ENCODE measurements at places on chromosomes 7 and 10.

DNA sequence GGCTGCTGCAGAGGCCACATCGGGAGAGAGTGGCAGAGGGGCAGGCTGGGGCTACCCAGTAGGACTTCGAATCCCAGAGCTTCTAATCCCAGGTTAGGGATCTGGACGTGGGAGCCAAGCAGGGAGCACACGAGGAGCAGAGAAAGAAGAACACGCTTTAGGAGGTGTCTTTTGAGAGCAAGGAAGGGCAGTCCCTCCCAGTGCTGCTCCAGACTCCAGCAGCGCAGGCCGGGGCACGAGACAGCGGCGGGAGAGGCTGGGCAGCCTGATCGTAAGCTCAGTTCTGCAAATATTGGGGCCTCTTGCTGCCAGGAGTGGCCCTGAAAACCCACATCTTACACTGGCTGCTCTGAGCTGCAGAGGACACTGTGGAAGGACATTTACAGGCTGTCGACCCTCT, 75.9 kb downstream of the HIPK2 start:
- DNase-seq: no peak

DNA sequence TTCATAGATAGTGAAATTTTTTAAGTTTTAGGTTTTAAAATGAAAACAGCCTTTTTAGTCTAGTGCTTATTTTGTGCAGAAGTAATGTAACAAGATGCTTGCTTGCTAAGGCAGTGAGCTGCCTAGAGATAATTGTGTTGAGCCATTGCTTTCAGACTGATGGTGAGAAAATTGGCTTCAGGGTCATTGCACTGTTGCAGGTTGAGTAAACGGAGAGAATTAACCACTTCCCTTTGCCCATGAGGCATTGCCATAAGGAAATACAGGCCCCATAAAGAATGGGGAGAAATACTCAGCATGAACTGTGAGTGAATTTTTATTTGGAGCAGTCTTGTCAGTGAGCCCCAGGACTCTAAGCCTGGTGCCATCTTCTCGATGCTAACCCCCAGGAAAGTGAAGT, 140.5 kb downstream of the LRRC4 start:
- DNase-seq: no peak

GRCh38 chr7:69698109-69698825, 100.0 kb downstream of the AUTS2 start:
- DNase-seq: no peak

GRCh38 chr7:149725426-149725821, 48.0 kb downstream of the ZNF467 start:
- no peak for DNase-seq

- no peak for DNase-seq
These were observed 43.0 kb downstream of the LOXL4 start for GRCh38 chr10:98224996-98225395.

DNA sequence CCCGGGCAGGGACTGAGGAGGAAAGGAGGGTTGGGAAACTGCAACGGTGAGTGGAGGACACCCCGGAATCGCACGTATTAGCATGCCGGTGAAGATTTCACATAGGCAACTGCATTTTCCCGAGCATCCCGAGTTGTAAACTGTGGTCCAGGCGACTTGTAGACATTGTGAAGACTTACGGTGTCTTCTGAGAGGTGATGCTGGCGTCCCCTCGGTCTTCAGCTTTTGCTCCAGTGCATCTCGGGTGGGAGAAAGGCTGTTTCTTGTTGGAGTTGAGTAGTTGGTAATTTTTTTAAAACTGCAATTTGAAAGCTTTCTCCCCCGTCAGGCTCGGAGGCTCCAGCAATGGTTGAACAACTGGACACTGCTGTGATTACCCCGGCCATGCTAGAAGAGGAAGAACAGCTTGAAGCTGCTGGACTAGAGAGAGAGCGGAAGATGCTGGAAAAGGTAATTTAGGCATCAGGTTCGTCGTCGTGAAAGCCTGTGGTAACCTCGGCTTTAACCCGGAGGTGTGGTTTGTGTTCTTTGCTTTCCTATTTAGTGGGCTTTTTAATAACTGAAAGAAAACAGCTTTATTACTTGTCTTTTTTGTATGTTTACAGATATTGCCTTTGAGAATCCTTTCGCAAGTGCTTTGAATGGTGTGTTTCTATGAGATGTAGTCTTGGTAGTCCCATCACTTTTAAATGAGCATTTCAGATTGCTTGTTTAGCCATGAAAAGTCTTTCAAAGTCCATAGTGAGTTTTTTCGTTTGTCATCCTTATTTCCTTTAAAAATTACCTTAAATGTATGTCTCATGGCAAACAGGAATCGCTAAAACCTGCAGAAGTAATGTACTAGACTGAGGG, 687 bp downstream of the HELLS start:
- DNase-seq: no peak

- DNase-seq: peak; percentile 72
These were observed 78.9 kb downstream of the LRRC17 start for GRCh38 chr7:102991540-102992214.

DNA sequence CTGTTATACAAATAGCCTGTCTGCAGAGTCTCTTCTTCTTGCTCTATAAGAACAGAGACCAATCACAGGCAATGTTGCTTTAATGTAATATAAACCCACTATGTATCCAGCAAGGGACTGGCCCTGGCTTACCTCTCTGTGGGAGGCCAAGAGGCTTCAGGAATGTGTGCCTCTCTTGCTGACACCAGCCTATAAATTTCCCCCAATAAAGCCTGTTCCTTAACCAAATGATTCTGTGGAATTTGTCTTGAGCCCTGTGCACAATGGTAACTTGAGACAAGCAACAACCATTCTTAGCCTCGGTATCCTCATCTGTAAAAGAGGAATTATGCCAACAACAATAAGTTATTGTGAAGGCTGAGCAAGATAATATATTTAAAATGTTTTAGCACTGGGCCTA, 563.7 kb downstream of the GRM8 start:
- DNase-seq: no peak

GRCh38 chr10:44017483-44018145, 367.3 kb downstream of the CXCL12 start:
- no peak for DNase-seq
